Activated CD4-positive, alpha-beta memory T cell treated with anti-CD3 and anti-CD28 coated beads for 36 hours (primary cell): ENCODE measurements at places on chromosomes 3 and 15. TPM values are rescaled to one million over a fixed set of nuclear protein-coding genes. Genes with fewer than 3 reads are reported as not detected.

- no peak for DNase-seq
Measured at GRCh38 chr3:140765246-140765645, 87.4 kb downstream of the TRIM42 start.

DNA sequence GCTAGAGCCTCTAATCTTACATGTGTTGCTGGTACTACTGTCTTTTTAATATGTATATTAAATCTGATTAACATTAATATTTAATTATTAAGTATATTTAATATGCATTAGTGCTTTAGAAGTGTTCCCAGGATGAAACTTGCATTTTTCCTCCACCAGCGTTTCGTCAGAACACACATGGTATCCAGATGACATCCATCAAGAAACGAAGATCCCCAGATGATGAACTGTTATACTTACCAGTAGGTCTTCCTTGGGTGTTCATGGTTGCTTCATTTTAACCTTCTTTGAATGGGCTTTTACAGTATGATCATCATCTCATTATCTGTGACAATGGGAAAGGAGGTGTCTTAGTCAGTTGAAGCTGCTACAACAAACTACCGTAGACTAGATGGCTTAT is 238.0 kb downstream of the TP63 start:
- DNase-seq = no peak

DNA sequence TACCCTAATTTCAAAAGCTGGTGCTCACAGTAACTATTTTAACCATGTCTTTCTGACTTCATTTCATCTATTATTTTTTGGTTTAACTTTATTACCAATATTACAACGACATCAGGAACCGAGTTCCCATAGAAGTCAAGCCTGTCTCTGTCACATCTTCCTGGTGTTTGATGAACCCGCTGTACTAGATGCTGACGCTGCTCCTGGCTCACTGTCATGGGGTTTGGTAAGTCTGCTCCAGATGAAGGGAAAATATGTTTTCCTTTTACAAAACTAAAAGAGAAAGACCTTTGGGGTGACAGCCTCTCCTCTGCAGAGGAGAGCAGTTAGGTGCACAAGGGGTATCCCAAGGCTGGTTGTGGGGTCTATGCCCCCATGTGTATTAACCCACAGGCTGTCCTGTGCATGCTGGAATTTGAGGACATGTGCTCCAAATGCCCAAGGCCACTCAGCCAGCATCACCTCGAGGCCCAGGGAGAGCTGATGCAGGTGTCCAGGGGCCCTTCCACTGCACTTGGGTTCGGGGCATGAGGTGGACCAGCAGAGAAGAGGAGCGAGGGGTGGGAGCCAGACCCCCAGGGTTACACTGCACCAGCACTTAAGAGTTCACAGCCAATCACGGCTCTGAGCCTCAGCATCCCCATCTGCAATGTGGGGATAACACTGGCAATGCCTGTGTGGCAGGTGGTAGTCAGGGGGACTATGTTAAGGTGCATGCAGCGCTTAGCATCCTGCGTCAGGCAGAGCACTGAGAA is 62.2 kb downstream of the ATP10A start:
- DNase-seq = no peak

DNA sequence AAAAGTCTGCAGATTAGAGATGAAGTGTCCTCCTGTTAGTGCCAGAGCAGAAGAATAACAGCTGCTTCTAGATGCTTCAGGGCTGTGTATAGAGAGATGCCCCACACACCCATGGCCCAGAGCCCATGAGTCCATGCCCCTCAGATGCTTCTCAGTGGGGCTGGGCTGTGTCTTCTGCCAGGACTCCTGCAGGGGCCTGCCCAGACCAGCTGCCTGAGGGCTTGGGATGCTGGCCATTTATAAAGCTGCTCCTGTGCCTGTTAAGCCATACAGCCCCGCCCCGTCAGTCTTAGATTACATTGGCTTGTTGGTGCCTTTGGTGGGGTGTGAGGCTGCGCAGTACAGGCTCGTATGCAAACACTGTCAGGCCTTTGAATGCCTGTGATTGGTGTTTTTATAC is 318.0 kb upstream of the CTDSPL start:
- no peak for DNase-seq

DNA sequence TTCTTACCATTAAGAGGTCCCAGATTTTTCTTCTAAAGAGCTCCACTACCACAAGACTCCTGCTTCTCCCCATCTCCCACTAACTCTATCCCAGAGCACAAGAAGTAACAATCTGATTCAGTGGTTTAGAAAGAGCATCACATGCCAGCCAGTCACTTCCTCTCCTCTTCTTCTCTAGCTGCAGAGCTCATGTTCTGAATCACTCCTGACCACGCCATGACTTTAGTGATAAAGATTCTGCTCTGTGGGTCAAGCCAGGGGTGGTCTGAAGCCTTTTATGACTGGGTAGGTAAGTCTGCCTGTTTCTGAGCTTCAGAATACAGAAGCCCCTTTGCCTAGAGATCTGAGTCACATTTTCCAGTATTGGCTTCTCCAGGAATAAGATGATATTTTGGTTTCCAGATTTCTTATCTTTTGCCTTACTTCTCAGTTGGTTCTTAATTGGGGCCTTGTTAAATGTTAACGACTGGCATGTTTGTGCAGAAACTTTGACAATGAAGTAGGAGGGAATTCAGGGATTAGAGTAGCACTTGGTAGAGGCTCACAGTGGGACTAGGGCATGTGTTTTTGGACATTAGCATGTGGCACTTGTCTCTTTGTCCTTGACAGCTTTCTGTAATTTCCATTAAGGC is 27.6 kb upstream of the ADAMTSL3 start:
- peak; percentile 10 for DNase-seq

GRCh38 chr3:194485881-194486539 is 792 bp downstream of the ATP13A3 start:
- peak; percentile 67 for DNase-seq

DNA sequence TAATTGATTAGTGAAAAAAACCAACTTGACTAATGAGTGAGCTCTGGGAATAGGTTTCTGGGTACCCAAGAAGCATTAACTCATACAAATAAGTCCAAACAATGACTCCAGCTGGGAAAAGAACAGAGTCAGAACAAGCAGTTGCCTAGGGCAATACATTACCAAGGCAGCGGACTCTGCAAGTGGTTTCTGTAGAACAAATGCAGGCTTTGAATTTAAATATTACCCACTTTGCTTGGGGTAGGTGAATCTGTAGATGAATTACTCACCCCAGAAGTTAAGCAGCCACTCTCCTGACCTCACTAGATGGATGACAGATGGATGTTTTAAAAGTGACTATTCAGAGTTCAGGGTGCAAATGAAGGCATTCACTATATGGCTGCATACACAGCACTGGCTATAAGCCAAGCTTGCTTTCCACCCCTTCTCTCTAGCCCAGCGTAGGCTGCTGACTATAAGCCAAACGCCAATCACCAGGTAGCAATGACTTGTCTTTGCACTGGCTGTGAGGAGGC is 73.1 kb upstream of the BHLHE40 start:
- peak; percentile 72 for DNase-seq

DNA sequence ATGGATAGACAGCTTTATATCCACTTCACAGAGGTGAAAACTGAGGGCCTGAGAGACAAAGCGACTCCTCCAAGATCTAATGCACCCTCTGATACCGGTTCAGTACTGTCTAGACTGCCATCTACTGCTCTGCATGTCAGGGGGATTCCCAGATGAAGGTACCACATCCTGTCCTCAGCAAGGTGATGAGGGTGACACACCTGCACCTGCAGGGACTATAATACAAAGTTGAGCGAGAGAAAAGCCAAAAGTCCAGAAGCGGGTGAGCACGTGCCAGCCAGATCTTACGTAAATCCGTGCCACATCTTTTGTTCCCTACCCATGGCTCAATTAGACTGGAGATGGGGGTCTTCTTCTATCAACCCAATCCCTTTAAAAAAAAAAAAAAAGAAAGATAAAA is 32.4 kb upstream of the HES1 start:
- DNase-seq = peak; percentile 42

DNA sequence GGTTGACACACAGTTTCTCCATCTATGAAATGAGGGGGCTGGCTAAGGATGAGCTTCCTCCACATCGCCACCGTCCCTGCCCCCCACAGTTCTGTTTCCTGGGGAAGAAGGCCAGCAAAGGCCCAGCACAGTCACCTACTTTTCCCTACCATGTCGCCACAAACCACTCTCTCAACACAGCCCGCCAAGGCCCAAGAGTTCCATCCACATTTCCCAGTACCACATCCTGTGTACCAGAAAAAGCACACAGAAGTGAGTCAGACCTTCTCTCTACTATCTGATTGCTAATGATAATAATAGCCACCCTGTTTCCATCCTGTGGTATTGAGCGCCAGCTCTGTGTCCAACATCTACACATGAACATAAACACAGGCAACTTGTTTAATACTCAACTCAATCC is 30.3 kb upstream of the C15orf39 start:
- DNase-seq = peak; percentile 43

DNA sequence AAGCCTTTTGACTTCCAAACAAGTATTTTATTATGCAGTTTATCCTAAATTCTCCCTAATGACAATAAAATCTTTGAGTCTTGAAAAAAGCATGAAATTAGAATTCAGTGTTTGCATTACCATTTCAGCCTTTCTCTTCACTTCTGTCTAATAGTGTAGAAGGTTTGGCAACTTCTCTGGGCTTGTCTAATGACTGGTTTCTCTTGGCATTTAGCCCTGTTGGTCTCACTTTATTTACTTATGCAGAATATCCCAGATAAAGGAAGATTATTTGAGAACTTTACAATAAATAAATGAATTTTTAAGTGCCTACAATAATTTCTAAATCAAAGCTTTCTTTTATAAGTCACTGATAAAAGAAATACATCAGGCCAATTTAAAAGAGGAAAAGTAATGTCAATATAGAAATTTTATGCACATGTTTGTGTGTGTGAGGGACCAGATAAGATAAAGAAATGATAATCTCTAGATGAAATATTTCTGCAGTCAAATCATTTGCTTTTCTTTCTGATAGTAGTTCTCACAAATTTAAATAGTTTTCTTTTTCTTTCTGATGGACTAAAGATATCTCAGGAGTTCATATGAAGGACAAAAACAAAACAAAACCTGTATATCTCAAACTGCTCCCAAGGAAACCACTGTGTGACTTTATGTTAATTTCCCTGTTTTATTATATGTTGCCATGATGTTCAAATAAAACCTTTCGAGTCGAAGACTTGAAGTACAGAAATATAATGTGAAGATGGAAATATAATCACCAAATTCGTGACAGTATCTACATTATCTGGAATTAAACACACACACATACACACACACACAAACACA is 533.1 kb upstream of the CBLB start:
- no peak for DNase-seq

GRCh38 chr3:65995030-65995429 is 43.7 kb downstream of the MAGI1 start:
- DNase-seq = no peak

The ARGFX gene
- total RNA-seq = not detected

The COL6A5 gene
- not detected for total RNA-seq

The C3orf85 gene
- total RNA-seq = not detected
